Thymus (tissue), 14 donors: ENCODE measurements at places on chromosomes 16 and 17.

GRCh38 chr17:8656693-8657092 lies 26.2 kb upstream of the MYH10 start:
- DNase-seq: no peak

DNA sequence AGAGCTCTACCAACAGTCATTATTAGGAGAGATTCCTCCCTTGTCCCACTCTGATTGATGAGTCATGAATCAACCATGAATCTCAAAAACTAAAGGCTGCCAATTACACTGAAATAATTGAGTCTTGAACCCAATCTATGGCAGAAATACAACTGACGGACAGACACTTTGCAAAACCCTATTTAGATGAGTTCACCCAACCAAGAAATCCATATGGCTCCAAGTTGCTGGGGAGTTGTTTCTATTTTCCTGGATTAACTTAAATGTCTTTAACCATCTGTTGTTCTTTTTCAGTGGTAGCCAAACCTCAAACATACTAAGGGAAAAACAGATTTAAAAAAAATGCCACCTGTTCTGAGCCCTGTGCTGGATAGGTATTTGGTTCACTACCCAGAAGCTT lies 151.0 kb downstream of the SHISA9 start:
- no peak for DNase-seq

GRCh38 chr17:43308999-43309398 lies 75.2 kb upstream of the RNU2-1 start:
- no peak for DNase-seq

DNA sequence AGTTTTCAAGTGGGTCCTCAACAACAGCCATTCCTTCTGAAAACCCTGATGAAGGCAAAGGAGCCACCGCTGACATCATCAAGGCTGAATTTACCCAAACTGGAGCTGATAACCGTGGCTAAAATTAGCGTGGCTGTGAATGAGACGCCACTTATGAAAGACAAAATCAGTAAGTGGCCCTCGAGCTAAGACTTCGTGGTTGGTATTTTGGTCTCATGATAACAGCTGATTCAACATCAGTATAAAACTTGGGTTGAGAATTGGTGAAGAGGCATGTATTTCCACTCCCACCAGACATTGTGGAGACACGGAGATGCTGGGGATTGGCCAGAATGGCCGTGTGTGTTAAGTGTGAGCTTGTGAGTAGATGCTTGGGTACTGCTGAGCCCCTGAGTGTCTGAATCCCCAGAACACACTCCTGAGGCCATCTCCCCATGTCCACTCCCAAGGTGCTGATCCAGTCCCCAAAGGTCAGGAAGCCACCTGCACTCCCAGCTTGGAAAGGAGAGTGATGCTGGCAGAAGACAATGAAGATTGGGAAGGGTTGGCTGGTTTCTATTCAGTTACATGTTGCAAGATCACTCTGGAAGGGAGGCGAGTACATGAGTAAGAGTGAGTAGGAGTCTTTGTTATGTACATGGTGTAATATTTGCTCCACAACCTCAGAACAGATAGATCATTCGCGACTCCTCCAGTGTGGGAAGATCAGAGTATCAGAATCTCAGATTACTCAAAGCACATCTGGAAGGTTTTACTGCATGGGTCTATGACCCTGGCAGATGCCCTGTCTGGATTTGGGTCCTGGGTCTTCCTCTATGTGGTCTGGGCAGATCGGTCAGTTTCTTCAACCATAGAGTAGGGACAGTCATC lies 207.7 kb downstream of the HS3ST3A1 start:
- no peak for DNase-seq

DNA sequence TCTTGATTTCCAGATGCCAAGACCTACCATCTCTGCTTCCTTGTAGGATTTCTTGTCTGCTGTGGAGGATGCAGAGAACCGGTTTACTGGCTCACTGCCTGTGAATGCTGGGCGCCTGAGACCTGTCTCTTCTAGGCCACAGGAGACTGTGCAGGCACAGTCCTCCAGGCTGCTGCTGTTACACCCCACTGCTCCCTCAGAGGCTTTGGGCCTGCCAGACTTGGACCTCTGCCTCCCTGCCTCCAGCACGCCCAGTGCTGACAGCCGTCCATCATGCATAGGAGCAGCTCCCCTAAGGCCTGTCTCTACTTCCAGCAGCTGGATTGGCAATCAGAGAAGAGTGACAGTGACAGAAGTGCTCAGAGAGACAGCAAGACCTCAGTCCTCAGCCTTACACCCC lies 6.1 kb downstream of the HROB start:
- no peak for DNase-seq

- DNase-seq: peak; percentile 78
Measured at GRCh38 chr16:67666559-67667452, at the start of the genes C16orf86 and ENKD1. Gene C16orf86 (plus strand): TSS chr16:67666814. CDS start chr16:67666971, 157 bp downstream. Gene ENKD1 (minus strand): TSS chr16:67666750. CDS start chr16:67666442, 308 bp downstream.

GRCh38 chr16:55703003-55704001 lies 47.5 kb downstream of the SLC6A2 start:
- peak; percentile 42 for DNase-seq

DNA sequence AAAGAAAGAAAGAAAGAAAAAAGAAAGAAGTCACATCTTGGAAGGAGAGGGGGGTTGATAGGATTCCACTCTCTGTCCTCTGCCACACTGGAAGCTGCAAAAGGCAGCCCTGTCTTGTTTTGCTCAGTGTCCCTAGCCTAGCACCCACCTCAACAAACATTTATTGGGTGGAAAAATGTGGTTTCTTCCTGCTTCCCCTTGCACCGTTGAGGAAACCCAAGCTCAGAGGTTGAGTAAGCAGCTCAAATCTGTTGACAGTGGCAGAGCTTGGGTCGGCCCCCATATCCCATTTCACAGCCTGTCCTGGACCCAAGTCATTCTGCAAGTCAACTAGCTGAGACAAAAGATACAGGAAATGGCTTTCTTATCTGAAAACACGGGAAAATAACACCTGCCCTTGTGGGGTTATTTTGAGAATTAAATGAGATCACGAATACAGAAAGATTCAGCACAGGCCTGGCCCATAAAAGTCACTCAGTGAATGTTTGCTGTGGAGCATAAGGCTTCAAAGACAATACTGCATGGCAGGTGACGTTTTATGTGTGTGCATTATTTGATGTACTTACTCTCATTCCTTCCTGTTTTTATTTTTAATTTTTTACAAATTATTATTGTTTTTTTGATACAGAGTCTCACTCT lies 63.6 kb downstream of the SCNN1B start:
- DNase-seq: no peak

DNA sequence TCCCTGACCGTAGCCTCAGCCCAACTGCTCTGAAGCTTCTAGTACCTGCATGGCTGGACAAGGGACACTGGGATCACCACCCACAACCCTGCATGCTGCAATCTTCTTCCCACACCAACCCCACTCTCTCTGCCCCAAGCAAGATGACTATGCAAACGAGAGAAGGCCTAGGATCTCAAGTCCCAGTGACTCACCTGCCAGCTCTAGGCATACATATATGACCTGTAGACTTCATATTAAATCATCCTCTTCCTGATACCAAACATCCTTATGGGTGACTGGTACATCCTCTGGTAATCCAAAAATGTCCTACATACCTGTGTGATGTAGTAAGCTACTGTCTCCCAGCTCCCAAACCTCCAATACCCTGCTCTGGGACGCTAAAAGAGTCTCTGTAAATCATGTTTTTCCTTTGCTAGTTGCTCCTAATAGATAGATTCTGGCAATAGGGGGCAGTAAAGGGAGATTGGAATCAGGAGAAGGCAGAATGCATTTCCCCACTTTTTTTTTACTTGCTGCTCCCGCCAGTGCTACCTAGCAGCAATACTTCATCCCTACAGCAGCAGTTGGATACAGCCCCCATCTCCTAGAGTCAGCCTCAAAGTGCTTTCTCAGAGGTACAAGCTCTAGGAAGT lies 43.4 kb upstream of the SOX9 start:
- no peak for DNase-seq

DNA sequence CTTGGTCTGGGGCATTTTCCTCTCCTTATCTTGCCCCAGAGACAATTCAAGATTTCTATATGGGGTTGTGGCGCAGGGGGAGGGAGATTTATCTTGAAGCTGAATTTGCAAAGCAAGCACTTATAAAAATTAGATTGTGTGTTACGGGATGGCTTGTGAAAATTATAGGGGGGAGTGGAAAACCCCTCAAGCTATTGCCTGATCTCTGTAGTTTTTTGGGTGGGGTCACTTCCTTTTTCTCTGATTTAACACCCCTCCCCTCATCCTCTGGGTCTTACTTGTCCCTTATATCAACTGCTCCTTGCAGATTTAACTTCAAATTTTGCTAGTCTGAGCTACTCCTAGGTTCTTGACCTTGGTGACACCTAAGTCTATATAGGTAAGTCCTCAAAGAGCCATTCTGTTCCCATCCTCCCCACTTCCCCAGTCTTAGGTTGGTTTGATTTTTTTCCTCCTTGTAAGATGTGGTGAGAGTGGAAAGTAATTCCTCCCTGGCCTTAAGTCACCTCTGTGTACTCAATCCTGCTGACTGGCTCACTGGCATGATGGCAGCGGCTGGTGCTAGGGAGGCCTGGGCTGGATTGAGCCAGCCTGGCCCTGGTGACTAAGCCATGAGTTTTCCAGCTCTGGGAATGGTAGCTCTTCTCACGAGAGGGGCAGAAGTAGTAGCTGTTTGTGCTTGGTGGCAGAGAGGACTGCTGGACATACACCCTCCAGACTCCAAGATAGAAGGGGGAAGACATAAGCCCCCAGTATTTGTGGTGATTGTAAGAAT lies 2.3 kb downstream of the ARL4D start:
- no peak for DNase-seq

GRCh38 chr16:17395849-17396480 lies 74.8 kb downstream of the XYLT1 start:
- no peak for DNase-seq

- no peak for DNase-seq
Measured at GRCh38 chr17:57713140-57713539, 32.0 kb downstream of the CCDC182 start.

DNA sequence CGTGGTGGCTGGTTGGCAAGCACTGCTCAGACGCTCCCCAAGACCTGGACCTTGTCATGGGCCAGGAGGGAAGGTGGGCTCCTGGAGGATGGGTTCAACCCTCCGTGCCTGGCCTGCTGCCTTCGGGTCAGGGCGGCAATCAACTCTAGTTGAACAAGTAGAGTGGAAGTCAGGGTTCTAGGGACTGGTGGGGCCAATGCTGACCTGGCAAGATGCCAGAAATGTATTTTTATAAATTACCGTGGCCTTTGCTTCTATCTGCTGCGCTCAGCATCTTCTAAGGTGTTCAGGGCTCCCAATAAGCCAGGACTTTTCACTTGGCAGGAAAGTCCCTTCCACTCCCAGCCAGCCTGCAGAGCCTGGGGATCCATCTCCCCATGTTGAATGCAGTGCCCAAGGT lies 207.1 kb upstream of the N4BP1 start:
- no peak for DNase-seq

DNA sequence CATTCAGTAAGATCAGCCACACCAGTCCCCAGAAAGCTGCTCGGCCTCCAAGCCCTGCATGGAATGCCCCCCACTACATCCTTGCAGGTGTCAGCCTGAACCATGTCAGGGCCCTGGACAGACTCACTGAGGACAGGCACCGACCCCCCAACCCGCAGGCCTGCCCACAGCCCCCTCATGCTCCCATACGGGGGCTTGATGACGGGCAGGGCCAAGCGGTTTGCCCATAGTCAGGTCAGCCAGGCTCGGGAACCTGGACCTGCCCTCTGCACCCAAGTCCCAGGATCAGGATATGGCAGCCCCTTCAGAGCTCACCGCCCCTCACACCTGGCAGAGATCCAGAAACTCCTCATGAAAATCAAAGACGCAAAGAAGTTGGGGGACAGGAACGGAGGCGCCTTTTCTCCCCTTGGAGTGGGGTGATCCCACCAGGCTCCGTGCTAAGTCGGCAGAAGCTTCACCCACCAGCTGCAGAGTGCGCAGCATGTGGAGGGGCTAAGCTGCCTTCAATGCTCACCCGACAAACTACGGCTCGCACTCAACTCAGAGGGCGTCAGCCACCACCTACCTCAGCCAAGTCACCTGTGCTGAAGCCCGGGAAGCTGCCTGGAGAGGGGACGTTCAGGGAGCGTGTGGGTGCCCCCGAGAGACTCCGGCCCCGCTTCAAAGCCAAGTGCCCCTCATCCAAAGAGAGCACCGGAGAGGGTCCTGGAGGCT lies 26.5 kb downstream of the GNPTG start:
- DNase-seq: no peak

- no peak for DNase-seq
Measured at GRCh38 chr16:80938004-80938878, 68.4 kb downstream of the CMC2 start.

DNA sequence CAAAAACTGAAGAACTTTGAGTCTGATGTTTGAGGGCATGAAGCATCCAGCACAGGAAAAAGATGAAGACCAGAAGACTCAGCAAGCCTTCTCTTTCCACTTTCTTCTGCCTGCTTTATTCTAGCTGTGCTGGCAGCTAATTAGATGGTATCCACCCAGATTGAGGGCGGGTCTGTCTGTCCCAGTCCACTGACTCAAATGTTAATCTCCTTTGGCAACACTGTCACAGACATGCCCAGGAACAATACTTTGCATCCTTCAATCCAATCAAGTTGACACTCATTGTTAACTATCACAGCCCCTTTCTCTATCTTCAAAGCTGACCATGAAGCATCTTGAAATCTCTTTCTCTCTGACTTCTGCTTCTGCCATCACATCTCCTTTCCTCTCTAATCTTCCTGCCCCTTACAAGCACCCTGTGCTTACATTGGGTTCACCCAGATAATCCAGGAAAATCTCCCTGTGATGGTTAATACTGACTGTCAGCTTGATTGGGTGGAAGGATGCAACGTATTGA lies 115.9 kb upstream of the CDH13 start:
- no peak for DNase-seq

DNA sequence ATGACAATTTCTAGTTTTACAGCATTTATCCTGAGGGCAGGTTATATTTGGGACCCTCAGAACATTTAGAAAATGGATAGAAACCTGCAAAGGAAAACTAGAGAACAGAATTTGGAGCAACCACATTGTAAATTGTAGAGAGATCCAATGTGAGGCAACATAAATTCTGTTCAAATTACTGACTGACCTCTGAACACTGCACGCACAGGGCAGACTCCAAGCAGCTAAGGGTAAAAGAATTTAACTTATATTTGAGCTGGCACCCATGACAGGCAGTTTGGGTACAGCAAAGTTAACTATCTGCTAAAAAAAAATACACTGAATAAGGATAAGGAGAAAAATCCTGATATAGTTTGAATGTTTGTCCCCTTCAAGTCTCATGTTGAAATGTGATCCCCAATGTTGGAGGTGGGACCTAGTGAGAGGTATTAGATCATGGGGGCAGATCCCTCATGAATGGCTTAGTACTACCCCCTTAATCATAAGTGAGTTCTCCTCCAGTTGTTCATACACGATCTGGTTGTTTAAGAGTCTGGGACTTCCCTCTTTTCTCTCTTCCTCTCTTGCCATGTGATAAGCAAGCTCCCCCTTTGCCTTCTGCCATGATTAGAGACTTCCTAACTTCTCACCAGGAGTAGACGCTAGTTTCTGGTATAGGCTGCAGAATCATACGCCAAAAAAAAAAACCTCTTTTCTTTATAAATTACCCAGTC lies 75.7 kb downstream of the FBXL20 start:
- no peak for DNase-seq

- DNase-seq: no peak
Measured at GRCh38 chr17:193841-194806, 12.7 kb upstream of the DOC2B start.

GRCh38 chr17:80647746-80648145 lies 103.1 kb downstream of the RPTOR start:
- no peak for DNase-seq

GRCh38 chr17:34579979-34580684 lies 750 bp downstream of the TMEM132E start:
- no peak for DNase-seq

GRCh38 chr17:42394838-42395237 lies 6.6 kb upstream of the STAT3 start:
- DNase-seq: no peak

GRCh38 chr17:5419959-5420653 lies at the start of gene RPAIN:
Gene RPAIN (plus strand): TSS chr17:5420182. CDS start chr17:5420211, 29 bp downstream.
- DNase-seq: no peak
